ENCODE measurements at places on chromosomes 2 and 18.

- DNase-seq, result no peak
Observed at GRCh38 chr2:42230891-42231290, 61.7 kb downstream of the EML4 start.

- DNase-seq, result no peak
Observed at GRCh38 chr18:36153771-36154170, 24.1 kb downstream of the ELP2 start.

DNA sequence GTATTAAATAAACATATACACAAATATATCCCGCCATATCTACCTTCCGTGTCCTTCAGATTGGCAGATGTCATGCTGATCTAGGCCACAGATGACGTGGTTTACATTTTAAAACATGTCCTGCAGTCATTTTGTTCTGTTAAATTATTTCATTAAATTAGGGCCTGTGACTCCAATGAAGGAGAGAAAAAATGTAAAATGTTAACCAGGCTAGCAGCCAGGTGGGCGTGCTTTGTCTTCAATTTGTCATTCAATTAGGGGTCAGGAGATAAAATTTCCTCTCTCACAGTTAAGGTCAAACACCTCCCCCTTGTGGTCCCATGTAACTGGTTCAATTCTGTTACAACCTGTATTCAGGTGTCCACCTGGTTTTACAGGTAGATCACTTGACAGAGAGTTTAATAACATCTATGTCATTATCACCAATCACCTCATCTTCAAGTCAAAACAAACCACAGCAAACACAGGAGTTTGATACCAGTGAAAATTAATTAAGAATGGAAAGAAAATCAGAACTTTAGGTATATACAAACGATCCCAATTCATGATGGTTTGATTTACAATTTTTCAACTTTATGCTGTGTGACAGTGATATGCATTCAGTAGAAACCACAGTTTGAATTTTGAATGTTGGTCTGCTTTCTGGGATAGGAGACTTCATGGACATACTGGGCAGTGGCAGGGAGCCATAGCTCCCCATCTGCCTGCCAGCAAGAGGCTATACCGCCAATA is 339.4 kb downstream of the CMPK2 start:
- DNase-seq, result no peak

- no peak for DNase-seq
Observed at GRCh38 chr2:223090540-223091235, 38.7 kb downstream of the KCNE4 start.

- no peak for DNase-seq
Observed at GRCh38 chr2:47088371-47089082, 66.6 kb downstream of the STPG4 start.

DNA sequence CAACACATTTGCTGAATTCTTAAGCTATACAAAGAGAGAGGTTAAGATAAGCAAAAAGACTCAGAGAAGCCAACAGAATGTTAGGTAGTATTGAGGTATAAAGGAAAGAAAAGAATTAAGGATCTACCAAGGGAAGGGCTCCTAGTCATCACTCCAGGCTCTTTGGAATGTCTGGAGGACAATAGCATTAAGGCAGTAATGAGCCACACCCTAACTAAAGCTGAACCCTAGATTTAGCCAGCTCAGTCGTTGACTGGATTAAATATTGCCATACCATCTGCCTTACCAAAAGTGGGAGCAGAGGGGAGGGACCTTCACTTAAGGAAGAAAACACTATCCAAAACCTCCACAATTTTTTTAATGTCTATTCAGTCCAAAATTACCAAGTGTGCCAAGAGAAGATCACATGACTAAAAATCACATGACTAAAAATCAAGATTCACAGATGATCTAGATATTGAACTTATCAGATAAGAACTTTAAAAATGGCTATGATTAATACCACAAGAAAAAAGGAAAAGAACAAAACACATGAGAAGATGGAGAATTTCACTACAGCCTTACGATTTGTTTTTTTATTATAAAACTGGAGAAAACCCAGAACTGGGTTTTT is 59.7 kb downstream of the EXOC6B start:
- no peak for DNase-seq

- no peak for DNase-seq
Observed at GRCh38 chr2:73762571-73762970, 17.3 kb downstream of the DUSP11 start.

DNA sequence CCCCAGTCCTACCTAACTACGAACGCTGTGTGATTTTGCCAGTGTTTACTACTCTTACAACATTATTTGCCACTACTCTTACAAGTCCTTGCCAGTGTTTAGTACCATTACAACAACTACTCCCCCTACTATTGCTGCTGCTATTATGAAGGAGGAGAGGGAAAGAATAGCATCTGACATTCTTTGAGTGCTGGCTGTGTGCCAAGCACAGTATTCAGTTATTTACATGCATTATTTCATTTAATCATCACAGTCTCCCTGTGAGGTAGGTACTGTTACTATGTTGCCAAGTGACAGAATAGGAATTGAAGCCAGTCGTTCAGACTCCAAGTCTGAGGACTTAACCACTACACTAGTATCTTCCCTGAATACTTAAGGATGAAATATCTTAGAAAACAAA is 185.9 kb upstream of the FOSL2 start:
- DNase-seq, result no peak

- no peak for DNase-seq
Observed at GRCh38 chr2:28656937-28657615, 94.6 kb upstream of the PPP1CB start.

GRCh38 chr18:62525608-62526007 is 2.8 kb downstream of the ZCCHC2 start:
- no peak for DNase-seq

- DNase-seq, result no peak
Observed at GRCh38 chr2:211344289-211344688, 787.9 kb downstream of the CPS1 start.

DNA sequence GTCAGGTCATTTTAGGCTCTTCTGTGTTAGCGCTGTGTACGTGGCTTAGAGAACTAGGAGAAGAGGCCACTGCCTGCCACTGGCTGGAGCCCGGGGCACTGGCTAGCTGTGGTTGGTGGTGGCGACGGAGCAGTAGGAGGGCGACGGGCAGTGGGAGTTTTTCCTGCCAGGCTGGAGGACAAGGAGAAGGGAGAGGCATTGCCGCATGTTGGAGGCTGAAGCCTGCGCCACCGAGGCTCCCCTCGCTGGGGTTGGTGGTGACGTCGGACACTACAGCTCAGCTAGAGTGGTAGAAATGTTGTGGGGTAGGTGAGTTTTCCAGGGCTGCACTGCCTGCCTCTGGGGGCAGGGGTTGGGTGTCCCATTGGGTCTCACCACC is 41.7 kb upstream of the IMP4 start:
- no peak for DNase-seq

DNA sequence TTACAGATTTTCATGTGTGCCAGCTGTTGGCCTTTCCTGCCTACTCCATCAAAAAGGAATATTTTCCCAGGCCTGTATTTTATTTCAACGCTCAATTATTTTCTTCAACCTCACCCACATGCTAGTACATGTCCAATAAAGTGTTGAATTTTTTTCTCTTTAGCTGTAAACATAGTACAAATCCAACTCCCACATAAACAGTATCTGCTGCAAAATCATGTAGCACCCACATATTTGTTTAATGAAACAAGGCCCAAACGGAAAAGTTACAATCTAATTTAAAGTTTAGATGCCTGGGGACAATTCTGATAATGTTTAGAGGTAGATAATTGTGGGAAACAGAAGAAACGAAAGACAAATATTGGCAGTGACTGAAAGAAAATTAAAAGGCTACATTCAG is 275.4 kb upstream of the ACVR2A start:
- DNase-seq, result no peak

- DNase-seq, result no peak
Observed at GRCh38 chr2:47724221-47724981, 58.5 kb upstream of the MSH6 start.

DNA sequence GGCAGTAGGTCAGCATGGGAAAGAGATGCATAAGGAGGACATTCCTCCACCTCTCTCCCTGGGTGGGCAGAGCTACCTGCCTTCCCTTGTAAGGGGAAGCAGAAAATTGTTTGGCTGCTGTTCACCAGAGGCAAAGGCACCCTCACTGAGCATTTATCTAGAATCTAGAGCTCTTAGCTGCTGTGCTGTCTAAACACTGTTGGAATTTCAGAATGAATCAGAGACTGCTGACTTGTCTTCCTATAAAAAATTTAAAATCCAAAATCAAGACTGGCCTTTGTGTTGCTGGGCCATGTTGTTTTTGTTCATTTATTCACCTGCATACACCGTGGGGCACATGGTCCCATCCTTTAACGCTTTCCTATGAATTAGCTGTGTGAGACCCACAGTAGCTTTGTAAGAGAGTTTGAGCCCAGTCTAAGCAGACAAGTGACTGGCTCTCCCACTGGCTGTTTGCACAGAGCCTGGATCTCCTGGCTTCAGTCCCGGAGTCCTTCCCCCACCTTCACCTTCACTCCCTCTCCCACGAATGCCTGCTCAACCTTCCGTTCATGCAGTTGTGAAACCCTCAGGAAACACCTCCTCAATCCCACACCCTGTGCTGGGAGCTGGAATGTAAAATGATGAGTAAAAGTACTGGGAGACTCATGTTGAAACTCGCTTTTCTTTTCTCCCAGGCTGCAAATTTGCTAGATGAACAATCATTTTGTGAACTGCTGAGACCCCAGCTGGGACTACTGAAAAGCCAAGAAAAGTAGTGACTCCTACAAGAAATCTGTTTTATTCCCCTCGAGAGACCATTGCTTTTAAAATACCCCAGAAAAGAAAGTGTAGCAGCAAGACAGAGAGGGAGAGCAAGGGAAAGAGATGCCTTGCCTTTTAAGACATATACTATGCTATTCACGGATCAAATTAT is 76.2 kb downstream of the FAM168B start:
- no peak for DNase-seq

- DNase-seq, result no peak
Observed at GRCh38 chr2:159228081-159228581, 58.4 kb downstream of the WDSUB1 start.

GRCh38 chr2:169225233-169225750 is 137.0 kb downstream of the LRP2 start:
- no peak for DNase-seq

- DNase-seq, result no peak
Observed at GRCh38 chr2:195861821-195862220, 204.8 kb downstream of the SLC39A10 start.

GRCh38 chr2:232898592-232899543 is 28.8 kb downstream of the SNORC start:
- DNase-seq, result no peak

GRCh38 chr18:44850001-44850400 is 169.3 kb downstream of the SETBP1 start:
- no peak for DNase-seq

- DNase-seq, result no peak
Observed at GRCh38 chr18:63112706-63113105, 206.9 kb downstream of the BCL2 start.

DNA sequence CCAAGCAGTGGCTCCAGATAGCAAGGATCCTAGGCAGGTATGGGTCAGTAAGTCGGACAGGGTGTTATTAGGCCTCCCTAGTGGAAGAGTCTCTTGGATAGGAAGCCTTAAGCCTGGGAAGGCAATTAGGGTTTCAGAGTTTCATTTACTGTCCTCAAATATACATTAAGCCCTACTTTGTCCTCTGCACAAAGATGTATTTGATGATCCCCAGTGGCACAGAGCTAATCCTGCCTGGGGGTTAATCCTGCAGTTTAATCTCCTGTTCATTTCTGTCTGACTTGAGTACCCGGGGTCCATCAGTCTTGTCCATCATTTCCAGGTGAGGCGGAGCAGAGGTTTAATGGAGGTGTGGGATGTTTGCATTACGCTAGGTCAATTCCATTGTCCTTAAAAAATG is 62.0 kb downstream of the MTCL1 start:
- DNase-seq, result no peak

DNA sequence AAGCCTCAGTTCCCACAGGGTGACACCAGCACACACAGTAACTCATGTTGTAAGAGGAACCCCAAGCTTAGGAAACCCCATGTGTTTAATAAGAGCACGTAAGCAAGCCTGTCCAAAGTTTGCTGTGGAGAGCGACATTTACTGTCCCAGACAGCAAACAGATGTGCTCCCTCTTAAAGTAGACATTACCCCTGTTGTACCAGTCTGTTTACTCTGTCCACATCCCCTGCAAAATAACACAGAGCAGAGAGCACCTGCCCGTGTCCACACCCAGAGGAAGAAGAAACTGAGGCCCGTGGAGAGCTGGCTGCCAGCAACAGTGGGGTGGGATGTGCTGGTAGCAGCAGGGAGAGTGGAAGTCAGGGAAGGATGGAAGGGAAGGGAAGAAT is 243.5 kb downstream of the GBX2 start:
- DNase-seq, result no peak

DNA sequence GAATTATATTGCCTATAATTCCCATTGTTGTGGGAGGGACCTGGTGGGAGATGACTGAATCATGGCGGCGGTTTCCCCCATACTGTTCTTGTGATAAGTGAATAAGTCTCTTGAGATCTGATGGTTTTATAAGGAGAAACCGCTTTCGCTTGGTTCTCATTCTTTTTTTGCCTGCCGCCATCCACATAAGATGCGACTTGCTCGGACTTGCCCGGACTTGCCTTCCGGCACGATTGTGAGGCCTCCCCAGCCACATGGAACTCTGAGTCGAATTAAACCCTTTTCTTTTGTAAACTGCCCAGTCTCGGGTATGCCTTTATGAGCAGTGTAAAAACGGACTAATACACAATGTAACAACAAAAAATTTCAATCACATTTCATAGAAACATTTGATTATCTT is 115.8 kb downstream of the C2orf74 start:
- DNase-seq, result no peak

- no peak for DNase-seq
Observed at GRCh38 chr2:177542396-177542795, 149.8 kb downstream of the AGPS start.

- DNase-seq, result no peak
Observed at GRCh38 chr2:85647823-85648526, 20.0 kb downstream of the SFTPB start.

DNA sequence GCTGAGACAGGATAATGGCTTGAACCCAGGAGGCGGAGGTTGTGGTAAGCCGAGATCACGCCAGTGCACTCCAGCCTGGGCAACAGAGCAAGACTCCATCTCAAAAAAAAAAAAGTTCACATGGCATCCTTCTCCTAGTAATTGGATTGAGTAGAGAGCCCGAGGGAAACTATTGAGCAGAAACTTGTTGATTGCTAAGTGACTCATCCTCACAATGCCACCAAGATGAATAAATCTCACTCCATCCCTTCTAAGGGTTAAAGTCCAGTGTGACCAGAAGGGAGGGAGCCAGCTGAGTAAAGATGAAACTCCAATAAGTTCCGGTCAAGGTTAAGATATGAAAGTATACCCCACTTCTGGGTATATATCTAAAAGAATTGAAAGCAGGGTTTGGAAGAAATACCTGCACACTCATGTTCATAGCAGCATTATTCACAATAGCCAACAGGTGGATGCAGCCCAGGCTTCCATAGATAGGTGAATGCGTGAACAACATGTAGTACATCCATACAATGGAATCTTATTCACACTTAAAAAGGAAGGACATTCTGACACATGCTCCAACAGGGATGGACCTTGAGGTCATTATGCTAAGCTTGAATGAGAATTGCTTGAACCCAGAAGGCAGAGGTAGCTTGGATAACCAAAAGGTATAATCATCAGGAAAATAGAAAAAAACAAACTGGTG is 13.0 kb upstream of the FHL2 start:
- no peak for DNase-seq

Data from stimulated activated CD4-positive, alpha-beta T cell treated with anti-CD3 and anti-CD28 coated beads, Interleukin-15, amount 100 ng/mL, for 1 hour (primary cell).